ENCODE measurements at places on chromosomes 2 and 18.

- DNase-seq: no peak
Observed at GRCh38 chr2:29898999-29899398, 22.4 kb downstream of the ALK start.

DNA sequence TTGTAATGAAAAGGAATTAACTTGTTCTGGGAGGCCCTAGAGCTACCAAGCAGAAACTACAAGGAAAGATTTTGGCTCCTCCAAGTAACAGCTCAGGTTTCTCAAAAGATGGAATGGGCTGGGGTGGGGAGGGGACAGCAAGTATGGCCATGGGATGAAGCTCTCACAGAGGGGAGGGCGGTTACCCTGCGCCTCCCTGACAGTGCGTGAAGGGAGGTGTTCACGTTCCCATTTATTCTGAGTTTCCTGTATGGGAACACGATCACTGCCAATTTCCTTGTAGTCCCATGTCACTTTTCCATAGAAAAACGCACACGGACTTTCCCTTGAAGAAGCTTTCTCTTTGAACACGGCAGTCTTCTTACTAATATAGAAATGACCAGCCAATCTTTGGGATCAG lies 17.0 kb downstream of the CDC42EP3 start:
- DNase-seq: no peak

- no peak for DNase-seq
Observed at GRCh38 chr2:185219981-185220380, 518.6 kb upstream of the FSIP2 start.

- DNase-seq: no peak
Observed at GRCh38 chr2:167875529-167875928, 371.9 kb downstream of the STK39 start.

DNA sequence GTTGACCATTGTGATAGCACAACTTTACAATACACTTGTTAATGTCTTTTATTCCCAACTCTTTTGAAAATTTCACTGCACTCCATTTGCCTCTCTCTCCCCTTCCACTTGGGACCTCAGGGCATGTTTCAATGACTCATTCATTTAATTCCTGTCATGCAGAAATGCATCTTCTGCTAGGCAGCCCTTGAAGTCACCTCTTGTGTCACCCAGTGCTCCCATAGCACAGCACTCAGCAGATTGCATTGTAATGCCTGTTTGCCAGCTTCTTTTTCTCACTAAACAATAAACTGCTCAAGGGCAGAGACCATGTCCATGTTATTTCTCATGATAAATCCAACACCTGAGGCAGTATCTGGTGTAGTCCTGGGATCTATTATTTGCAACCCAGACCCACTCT lies 85.9 kb upstream of the ACSL3 start:
- DNase-seq: no peak

DNA sequence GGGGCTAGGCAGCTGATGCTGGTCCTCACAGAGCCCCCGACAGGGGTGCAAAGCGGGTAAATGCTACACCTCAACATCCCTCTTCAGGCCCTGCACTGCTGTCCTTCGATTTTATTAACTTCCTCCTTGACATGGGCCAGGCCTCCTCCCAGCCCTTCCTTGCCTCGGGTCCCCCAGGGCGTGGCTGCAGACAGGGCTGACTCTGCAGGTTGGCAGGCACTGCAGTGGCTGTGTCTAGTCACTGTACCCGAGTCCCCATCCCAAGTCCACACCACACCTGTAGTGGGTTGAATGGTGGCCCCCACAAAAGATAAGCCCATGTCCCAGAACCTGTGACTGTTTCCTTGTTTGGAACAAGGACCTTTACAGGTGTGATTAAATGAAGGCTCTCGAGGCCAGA lies 140.2 kb downstream of the TWIST2 start:
- DNase-seq: no peak

DNA sequence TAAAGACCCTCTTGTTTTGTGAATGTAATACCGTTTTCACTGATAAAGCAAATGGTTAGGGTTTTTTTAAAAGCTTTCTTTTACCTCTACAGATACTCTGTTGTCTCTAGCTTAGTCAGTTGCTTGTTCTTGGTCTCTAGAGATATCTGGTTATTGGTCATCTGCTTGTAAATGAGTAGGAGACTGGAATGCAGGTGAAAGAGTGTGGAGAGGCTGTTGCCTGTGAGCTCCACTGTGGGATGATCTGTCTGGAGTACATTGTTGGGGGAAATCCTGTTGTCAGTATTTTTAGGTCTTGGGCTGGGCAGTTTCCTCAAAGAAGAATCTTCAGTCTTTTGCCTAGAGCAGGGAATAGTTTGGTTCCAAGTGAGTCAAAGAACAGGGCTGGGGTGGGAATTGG lies 67.7 kb downstream of the SMCHD1 start:
- DNase-seq: no peak

- DNase-seq: no peak
Observed at GRCh38 chr2:6231166-6231565, 539.0 kb downstream of the SOX11 start.

DNA sequence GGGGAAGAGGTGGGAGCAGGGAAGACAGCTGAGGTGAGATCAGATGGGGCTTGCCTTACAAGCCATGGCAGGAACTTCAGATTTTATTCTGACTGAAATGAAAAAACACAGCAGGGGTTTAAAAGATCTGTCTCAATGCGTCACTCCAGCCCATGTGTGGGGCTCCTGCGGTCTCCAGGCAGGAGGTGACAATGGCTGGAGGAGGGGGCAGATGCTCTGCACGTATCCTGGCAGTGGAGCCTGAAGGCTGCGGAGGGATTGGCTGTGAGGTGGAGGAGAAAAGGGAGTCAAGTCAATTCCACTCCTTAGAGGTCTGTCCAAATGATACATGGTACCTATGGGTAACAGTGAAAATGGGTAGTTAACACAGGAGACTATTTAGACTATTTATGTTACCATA lies 40.5 kb upstream of the KIDINS220 start:
- DNase-seq: no peak

DNA sequence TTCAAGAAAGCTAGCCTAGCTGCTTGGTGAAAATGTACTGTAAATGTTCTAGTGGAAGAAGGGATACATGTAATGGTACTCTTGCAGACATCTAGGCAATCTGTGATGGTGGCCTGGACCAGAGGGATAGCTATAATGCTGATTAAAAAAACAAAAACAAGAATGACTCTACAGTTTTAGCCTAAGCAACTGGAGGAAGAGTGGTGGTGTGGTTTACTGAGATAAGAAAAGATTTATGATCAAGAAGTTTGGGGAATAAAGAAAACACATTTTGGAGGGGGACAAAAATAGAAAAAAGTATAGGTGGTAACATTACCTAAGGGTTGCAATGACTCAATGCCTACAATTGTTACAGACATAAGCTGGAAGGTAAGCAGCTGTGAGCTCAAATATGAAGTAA lies 1080.7 kb upstream of the CELF4 start:
- no peak for DNase-seq

DNA sequence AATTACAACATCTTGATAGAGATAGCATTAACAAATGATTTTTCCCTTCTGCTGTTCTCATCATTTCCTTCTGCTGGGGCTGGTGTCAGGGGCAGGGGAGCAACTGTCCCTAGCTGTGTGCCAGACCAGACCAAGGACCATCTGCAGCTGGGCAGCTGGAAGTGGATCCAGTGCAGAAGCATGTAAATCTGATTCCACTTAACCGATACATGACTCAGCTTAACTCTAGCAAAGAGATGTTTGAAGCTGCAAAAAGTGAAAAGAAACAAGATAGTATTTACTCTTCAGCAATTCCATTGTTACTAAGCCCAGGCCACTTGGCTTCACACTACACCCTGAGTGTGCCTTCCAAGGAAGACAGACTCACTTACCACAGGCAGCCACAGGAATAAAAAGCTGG lies 151.1 kb downstream of the GALNT1 start:
- DNase-seq: no peak

- DNase-seq: no peak
Observed at GRCh38 chr2:176317623-176318065, 48.4 kb downstream of the MTX2 start.

DNA sequence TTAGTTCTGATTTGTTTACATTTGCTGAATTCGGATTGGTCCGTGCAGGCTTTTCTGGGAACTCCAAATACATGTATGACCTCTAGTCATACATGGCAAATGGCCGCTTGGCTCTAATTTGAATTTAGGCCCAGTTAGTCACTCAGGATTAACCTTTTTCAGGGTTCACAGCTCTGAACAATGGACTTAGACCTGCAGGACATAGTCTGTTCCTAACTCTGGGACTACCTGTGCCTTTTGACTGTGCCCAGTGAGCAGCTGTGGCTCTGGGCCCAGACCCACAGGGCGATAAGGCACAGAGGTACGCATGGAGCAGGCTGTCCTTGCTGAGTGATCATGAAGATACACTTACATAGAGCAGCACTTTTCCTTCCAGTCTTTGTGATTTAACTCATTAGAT lies 28.5 kb downstream of the IL37 start:
- DNase-seq: no peak

DNA sequence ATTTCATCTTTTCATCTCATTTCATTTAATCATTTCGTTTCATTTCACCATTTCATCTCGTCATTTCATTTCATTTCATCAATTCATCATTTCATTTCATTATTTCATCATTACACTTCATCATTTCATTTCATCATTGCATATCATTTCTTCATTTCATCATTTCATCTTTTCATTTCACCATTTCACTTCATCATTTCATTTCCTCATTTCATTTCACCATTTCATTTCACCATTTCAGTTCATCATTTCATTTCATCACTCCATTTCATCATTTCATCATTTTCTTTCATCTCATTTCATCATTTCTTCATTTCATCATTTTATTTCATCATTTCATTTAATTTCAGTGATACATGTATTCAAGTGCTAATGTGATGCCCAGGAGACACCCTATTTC lies 127.1 kb downstream of the ANKRD30BL start:
- DNase-seq: no peak

- DNase-seq: no peak
Observed at GRCh38 chr2:233354971-233355574, 779 bp downstream of the DGKD start.

DNA sequence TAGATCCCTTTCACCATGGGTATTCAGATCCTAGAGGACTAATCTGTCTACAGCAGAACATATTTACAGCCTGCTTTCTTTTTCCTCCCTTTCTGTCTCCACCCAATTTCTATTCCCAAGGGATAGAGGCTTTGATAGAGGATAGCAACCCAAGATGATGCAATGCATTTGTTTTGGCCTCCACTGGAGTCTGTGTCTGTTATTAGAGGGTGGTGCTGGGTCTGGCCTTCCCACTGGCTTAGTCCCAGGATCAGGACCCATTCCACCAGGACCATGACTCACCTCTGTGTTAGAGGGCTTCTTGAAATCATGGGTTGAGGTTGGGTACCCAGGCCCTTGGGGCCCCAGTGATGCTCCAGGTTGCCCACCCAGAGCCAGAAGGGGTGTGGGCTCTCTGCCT lies 239.7 kb upstream of the TNP1 start:
- no peak for DNase-seq

- DNase-seq: no peak
Observed at GRCh38 chr2:126635281-126635680, 20.7 kb upstream of the GYPC start.

GRCh38 chr2:1781291-1782080 lies 37.2 kb upstream of the PXDN start:
- no peak for DNase-seq

DNA sequence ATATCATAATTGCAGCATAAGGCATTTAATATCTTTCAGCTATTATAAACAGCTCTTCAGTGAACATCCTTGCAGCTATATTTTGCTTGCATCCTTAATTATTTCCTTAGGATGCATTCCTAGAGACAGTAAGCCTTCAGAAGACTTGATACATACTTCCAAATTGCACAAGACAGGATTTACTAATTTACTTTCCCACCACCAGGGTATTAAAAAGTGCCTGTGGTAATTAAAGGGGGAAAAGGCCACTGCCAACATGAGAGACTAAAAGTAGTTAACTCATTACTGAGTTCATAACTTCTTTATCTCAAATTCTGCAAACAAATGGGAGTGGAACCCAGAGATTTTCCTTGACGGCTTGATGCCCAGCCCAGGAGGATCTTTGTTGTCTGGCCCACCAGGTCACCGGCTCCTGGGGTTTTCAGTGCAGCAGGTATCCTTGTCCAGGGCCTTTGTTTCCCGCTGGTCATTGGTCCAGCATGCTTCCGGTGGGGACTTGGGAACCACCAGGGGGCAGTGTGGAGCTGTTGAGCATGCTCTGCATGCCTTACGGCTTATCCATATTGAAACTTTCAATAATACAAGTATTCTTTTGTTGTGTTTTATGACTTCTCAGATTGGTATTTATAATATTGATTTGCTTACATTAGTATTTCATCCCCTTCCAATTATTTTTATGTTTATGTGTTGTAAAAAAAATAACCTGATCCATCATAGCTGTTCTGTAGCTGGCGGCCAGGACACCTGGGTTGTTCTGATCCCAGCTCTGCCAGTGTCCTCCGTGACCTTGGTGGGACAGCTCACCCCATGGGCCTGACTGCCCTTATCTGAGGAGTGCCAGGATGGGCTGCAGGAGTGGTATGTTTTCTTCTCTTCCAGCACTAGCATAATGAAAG lies 61.4 kb downstream of the TGOLN2 start:
- DNase-seq: no peak

GRCh38 chr18:38611036-38611964 lies 1045.7 kb upstream of the CELF4 start:
- DNase-seq: no peak

GRCh38 chr2:224947566-224947965 lies 94.7 kb downstream of the DOCK10 start:
- DNase-seq: no peak

GRCh38 chr2:141041281-141041680 lies 1089.5 kb downstream of the LRP1B start:
- DNase-seq: no peak

- DNase-seq: no peak
Observed at GRCh38 chr2:127097841-127098651, 8.9 kb downstream of the BIN1 start.

All from AG04449 (cell line).